Astrocyte of the spinal cord (primary cell): ENCODE measurements at places on chromosomes 1 and 21.
A peak's percentile ranks its signal among the peaks of the same experiment; 100 is the strongest.

GRCh38 chr1:228216371-228217320, 8.8 kb downstream of the OBSCN start:
- no peak for DNase-seq

DNA sequence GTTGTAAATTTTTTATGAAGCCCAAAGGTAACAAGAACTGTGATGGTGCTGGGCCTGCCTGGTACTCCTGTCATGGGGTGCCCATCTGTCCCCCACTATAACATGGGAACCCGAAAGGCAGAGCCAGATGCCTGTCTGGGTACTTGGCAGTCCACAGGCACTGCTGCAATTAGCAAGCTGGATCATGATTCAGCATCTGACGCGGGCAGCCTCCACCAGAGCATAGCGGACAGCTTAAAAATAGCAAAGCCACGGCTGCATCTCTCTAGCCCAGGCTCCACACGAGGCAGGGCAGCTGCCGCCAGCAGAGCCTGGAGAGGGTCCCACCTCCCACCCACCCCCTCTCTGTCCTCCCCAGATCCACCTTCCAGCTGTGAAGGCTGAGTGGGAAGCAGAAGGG, 22.9 kb downstream of the SUSD4 start:
- DNase-seq, result peak; percentile 37

- no peak for DNase-seq
These were observed 297.5 kb downstream of the DUSP10 start for GRCh38 chr1:221444346-221444745.

DNA sequence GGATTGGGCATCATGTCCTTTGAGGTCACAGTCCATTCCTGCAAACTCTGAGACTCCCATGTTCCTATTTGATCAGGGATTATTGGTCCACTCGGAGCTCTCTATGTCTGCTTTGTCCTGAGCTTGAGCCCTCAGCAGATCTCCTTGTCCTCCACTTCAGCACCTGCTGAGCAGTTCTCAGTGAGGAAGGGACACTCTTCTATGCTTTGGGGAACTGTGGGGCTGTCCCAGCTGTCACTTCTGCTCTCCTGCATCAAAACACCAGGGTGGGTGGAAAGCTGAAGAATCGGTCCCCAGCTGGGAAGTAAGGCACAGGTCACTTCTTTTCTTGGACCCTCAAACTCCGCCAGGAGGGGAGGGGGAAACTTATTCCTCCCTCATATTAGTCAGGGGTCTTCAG, 99.5 kb downstream of the PCP4 start:
- DNase-seq, result no peak

- no peak for DNase-seq
These were observed 124.7 kb downstream of the HIVEP3 start for GRCh38 chr1:41794031-41794430.

DNA sequence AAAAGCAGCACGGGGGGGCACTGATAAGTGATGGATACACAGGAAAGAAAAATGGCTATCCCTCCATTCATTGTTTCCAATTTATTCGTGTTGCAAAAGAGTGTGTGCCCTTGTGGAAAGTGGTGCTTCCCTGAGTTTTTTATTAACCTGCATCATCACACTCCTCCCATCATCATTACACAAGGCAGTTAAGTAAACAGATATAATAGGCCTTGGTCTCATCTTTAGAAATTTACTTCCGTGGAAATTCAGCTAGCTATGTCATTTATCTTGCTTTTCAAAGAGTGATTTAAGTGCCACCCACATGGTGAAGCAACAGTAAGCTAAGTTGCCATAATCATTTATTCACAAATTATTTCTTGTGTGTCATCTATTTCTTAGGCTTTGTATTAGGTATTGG, 473.3 kb downstream of the NEGR1 start:
- no peak for DNase-seq

- no peak for DNase-seq
These were observed 104.8 kb upstream of the WNT4 start for GRCh38 chr1:22247527-22248245.

- peak; percentile 42 for DNase-seq
These were observed 590 bp downstream of the FOXJ3 start for GRCh38 chr1:42334240-42335049.

GRCh38 chr1:9753121-9753531, 70.6 kb downstream of the CLSTN1 start:
- DNase-seq, result peak; percentile 81

GRCh38 chr1:214453109-214453722, 98.2 kb downstream of the PTPN14 start:
- DNase-seq, result peak; percentile 63

- peak; percentile 24 for DNase-seq
These were observed 48.9 kb downstream of the CHML start for GRCh38 chr1:241591317-241591716.

- DNase-seq, result no peak
These were observed 46.0 kb upstream of the GUCA2A start for GRCh38 chr1:42210421-42211133.

DNA sequence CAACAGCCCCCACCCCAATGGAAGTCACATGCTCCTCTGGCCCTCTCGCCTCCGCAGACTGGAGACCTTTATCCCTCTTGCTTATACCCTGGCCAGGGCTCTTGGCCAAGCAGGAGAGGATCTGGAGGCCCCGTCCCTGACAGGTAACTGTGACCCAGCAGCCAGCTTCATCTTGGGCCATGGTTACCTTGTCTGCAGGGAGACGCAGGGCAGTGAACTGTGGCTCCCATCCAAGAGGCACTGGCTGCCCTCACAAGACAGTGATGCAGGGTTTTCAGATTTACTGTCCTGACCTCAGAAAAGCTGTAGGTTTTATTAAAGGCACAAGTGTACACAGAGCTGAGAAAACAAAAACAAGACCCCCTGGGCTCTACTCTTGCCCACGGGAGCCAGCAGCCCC, 96.7 kb upstream of the KLHDC7A start:
- DNase-seq, result no peak

- DNase-seq, result no peak
These were observed 3.4 kb downstream of the IGSF21 start for GRCh38 chr1:18110968-18111367.

GRCh38 chr1:101732261-101732660, 264.5 kb downstream of the OLFM3 start:
- no peak for DNase-seq

- no peak for DNase-seq
These were observed 177.3 kb upstream of the HMGB4 start for GRCh38 chr1:33686551-33686950.

- DNase-seq, result no peak
These were observed 5.8 kb upstream of the CTSE start for GRCh38 chr1:206029484-206029883.

DNA sequence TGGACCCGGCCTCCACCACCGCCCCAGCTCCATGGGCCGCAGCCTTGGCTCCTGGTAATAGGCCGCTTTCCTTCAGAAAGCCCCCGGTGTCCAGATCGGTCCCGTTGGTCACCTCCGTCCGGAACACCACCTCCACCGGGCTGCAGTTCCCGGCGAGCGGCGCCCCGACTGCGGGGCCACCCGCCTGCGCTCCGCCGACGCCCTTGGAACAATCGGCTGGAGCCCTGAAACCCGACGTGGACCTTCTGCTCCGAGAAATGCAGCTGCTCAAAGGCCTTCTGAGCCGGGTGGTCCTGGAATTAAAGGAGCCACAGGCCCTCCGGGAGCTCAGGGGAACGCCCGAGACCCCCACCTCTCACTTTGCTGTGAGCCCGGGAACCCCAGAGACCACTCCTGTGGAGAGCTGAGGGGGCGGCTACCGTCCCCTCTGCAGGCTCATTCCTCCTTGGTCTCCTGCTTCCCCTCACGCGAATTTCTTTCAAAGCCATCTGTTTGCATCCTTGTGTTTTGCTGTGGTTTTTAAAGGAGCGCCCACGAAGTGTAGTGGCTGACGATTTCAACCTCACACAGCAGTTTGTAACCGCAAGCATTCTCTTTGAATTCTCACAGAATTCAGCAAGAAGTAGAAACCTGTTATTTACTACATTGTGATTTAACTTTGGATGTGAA, 6.0 kb downstream of the FCRLB start:
- DNase-seq, result peak; percentile 87

GRCh38 chr1:3483801-3484444, 29.5 kb downstream of the ARHGEF16 start:
- no peak for DNase-seq

DNA sequence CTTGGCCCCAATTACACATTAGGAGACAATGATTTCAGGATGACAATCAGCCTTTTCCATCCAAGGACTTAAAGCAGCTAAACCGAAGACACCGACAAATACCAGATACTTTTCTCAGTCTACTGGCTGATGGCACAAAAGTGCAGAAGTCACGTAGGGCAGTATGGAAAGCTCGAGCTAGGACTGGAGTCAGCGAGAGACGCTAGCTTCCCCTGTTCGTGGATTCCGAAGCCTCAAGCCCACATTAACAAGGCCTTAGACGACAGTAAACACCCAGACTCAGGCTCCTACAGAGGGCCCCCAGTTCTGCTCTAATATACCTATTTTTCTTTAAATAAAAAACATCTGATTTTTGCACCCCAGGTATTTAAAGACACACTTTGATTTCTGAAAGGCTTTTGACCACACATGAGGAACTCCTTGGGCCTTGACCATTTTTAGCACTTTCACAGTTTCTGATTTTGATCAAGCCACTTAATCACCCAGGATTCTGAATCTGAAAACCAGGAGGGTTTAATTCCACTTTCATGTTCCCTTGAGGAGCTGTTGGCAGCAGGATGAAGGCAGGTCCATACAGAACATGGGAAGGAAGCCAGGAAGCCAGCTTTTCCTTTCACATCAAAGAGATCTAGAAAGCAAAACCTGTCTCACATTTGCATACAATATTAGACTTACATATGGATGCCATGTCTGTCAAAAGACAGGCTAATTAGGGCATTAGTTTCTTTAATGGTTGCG, 204.1 kb downstream of the GABPA start:
- DNase-seq, result no peak

DNA sequence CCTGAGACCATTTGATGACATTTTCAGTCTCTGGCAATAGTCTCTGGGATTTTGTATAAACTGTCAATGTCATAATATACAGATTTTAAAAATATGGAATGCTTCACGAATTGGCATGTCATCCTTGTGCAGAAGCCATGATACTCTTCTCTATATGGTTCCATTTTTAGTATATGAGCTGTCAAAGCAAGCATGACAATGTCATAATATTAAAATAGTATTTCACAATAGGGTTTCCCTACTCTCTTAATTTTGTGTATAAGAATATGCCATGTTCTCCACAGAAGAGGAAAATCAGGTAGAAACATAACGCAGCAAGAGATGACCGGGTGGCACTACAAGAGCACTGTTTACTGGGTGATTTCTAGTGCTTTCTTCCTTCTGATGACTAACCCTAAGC, 8.3 kb upstream of the DIPK1A start:
- DNase-seq, result no peak

GRCh38 chr1:63010913-63011660, 227.2 kb downstream of the ATG4C start:
- DNase-seq, result peak; percentile 56

DNA sequence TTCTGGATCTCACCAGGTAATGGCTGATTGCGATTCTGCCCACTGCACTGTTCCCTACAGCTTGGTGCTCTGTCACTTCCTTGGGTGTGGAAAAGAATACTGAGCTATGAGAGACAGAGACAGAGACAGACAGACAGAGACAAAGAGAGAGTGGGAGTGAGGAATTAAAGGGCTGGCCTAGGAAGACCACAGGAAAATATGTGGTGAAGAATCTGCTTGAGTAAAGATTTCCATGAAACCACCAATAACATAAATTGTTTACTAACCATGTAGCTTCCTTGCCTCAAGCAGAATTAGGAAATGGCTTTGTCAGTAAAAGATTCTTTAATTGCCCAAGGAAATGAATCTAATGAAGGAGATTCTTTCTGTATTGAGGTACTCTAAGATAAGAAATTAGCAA, 54.4 kb downstream of the MPZL1 start:
- peak; percentile 26 for DNase-seq

DNA sequence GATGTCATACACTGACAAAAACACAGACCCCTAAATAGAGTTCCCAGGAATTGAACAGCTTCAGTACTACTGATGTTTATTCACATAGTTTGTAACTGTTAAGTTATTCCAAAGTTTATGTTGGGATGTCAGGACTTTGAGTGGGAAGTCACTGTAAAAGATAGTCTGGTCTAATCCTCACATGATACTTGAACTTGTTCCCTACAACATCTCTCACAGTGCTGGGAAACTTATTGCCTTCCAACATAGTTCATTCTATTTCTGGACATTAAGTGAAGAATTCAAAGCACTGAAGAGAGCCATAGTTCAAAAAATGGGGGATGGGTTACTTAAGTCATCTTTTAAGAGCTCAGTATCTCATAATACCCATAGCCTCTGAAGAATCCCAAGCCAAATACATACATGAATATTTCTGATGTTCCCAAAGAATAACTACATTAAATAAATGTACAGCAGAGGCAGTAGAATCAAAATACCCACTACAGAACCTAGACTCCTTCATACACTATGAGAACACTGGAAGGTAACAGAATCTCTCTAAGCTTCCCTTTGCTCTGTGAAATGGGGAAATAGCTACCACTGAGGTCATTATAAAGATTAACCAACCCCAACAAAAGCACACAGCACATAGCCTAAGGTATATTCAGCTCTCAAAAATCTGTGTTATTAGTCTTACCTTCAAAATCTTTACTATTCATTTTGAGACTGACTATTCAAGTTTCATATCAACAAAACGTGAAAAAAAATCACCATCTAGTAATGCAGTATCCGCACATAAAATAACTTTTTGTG, 81.4 kb downstream of the ESRRG start:
- no peak for DNase-seq

DNA sequence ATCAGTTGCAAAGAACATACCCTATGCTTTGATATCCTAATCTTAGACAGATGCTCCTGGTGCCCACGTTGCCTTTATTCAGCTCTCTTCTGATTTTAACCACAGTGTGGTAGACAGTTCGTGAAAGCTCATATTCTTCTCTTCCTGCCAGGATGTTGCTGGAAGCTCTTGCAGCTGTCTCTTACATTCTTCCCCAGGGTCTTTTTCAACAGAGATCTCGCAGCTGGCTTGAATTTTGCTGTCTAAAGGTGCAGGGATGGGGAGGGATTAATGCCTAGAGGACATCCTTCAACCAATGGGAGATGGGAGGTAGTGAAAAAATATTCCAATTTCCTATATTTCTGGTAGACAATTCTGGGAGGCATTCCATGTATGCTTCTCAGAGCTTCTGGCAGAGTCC, 150.0 kb upstream of the APP start:
- DNase-seq, result no peak

DNA sequence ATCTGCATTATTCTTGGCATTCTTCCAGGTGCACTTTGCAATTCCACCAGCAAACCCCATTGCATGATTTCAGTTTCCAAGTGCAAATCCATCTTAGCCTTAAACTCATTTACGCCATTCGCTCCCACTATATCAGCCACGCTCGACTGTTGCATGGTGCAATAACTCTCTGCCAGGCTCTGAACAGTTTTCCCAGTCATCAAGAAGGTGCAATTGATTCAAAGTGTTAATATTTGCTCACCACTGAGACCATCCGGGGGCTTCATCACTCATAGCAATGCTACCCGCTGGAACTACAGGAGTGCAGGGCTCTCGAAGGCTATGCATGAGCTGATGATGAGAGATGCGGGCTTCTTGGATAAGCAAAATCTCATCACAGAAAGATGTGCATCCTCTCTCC, 488.2 kb downstream of the OMA1 start:
- no peak for DNase-seq
